ENCODE measurements at places on chromosomes 6 and 20.

DNA sequence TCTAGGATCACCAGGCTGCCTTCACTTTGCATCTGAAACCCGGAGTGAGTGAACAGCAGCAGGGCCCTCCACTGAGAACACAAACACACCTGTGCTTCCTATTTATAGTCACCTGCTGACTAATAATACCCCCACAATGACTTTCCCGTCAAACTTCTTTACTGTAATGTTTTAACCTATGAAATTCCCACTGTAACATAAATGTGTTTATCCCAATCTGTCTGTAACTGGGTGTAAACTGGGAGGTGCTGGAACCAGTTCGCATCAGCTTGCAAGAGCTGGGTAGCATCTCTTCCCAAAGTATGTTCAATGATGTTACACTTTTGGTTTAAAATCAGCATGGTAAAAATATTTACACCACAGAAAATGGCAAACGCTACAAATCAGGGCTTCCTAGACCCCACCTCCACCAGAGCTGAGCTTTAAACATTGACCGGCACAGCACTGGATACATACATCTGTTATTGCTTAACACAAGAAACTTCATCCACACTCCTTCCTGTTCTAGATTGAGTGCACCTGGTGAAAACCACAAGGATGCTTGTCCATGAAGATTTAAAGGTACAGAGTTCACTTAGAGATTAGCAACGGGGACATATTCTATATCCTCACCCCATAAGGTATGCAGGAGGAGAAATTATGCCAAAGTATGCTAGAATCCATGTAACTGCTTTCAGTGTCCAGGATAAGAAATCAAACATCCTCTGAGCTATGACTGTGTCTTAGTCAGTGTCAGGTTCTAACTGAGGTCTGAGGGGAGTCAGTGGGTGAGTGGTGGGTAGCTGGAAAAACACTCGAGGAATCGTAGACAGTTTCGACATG is 79.0 kb downstream of the ALDH8A1 start:
- DNase-seq: no peak

DNA sequence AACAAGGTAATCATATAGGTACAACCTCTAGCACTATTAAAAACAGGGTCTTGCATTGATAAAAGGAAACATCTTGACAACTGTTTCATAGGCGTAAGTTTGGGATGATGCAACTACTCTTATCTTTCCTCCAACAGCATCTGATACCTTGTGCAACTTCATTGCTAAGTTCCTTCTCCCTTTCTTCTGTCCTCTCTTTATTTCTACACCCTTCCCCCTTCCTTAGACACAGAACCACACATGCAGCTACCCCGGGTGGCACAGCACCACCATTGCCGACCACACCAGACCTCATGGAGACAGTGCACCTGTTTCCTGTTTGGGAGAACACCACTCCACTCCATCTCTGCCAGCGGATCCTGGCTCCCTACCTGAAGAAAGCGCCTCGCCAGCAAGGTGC is 14.4 kb downstream of the MYB start:
- no peak for DNase-seq

DNA sequence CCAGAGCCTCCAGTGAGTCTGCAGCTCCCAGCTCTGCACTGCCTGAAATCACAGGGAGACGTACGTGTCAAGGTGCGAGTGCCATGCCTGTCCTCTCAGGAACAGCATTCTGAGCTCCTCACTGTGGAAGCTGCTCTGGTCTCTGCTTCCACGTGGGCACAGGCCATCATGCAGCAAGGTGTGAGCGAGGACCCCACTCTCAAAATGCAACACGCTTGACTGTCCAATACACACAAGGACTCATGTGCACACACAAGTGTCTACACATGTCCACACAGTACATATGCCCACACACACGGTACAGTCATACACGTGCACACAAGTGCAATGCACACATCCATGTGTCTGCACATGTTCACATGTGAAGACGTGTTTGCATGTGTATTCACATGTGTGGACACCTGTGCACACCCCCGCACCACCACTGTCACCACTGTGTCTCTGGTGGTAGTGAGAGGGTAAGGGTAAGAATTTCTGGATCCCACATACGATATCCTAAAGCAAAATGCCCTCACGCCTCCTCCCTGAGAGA is 260.5 kb downstream of the DLL1 start:
- DNase-seq: no peak

DNA sequence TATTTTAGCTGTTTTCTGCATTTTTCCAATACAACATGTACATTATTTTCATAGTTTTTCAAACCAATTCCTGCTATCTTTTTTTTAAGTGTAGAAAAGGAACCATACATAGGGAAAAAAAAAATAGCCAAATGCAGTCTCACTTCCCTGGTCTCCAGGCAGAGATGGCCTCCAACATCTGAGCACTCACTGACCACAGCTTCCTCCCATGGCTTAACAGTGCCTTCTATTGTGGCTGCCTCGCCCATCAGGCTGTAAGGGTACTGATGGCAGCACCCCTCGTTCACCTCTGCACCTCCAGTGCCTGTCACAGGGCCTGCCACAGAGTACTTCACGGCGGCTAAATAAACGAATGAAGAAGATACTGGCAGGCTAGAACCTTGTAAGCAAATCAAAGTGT is 591.1 kb downstream of the PTPRT start:
- DNase-seq: no peak

DNA sequence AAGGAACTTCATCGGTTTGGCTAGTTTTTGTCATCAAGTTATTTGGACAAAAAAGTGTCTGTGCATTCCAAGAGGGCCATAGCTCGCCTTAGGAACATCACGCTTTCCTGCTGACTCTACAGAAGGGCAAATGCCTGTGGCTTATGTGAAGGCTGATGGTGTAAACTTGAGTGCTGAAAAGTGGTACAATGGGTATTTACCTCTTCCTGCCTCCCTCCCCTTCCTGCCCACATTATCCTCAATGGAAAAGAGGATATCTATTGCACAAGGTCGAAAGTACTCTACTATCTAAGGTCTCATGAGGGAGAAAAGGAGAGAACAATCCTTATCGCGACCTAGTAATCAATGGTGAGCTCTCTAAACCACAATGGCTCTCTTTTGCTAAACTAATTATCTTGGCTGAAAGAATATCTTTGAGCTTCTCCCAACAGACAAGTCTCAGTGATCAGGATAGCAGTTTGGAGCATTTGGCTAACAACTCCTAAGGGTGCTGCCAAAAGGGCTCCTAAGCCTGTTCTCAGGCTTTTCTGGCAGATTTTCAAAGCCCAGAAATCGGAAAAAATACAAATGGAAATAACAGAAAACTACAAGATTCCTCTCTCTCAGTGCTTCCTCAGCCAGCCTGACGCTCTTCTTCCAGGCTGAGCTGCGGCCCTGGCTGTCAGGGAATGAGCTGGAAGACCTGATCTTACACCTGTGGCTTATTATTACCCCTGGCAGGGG is 42.6 kb upstream of the ENPP1 start:
- DNase-seq: no peak

DNA sequence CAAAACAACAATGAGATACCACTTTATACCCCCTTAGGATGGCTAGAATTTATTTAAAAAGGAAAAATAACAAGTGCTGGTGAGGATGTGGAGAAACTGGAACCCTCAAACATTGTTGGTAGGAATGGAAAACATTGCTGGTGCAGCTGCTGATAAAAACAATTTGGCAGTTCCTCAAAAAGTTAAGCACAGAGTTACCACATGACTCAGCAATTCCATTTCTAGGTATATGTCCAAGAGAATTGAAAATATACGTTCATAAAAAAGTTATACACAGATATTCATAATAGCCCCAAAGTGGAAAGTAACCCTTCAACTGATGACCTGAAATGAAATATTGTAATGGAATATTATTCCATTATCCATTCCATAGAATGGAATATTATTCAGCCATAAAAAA is 55.0 kb downstream of the CD83 start:
- DNase-seq: no peak

- DNase-seq: no peak
Observed at GRCh38 chr20:37526839-37527637, 638 bp downstream of the BLCAP start.

DNA sequence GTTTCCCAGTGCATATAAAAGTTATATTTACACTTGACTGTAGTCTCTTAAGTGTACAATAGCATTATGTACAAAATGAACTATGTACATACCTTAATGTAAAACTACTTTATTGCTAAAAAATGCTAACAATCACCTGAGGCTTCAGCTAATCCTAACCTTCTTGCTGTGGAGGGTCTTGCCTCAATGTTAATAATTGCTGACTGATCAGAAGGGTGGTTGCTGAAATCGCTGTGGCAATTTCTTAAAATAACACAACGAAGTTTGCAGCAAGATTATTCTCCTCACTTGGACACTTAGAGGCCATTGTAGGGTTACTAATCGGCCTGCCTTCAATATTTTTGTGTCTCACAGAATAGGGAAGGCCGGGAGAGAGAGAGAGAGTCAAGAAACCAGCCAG is 24.7 kb upstream of the MICB start:
- no peak for DNase-seq

GRCh38 chr6:119384444-119384843 is 34.9 kb upstream of the MAN1A1 start:
- DNase-seq: no peak

DNA sequence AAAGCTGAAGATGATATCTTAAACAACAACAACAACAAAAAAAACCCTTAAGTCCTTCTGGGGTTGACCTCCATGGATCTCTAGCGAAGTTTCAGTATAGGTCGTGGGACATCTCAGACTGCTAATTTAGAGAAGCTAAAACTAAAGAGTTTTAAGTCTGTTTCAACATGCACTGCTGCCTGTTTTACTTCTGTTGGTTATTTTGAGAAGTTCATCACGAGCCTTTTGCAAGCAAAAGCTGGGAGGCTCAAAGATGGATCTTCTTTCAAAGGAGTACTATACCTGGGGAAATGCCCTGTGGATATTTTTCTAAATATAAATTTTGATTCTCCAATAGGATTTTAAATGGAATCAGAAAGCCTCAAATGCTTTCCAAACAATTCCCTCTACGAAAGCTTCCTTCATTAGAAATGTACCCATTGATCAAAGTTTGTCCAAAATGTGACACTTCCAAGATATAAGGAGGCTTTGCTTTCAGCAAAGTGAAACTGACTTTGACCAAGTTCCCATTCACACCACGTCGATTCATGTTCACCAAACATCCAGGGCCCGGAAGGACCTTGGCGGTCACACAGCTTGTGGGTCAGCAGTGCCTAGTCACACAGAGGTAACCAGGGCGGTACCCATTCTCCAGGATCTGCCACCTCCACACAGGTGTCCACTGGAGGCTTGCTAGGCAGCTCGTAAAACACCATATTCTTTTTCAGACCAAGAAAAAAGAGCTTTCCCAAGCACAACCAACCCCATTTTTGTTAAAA is 94.7 kb upstream of the QKI start:
- no peak for DNase-seq
